A549 treated with dexamethasone at 1 μM for 4 hours (cell line): ENCODE measurements at places on chromosomes 13 and 19. TPM values are rescaled to one million over a fixed set of nuclear protein-coding genes. Genes with fewer than 3 reads are reported as not detected.

Gene CLEC17A
- total RNA-seq, result not detected in 5 replicates

Gene NKPD1
- 0.56 to 1.1 TPM (median 0.95 TPM) in 5 replicates for total RNA-seq

Gene HCST
- 0.15 to 0.47 TPM (median 0.32 TPM) in 4 of 5 replicates, not detected in the other for total RNA-seq

Gene FCAR
- not detected in 5 replicates for total RNA-seq

Gene IGFL1
- 1.5 to 2.2 TPM (median 1.7 TPM) in 5 replicates for total RNA-seq

Gene LILRB5
- 0.02 to 0.08 TPM (median 0.04 TPM) in 4 of 5 replicates, not detected in the other for total RNA-seq

Gene CEACAM19
- 6.3 to 12.6 TPM (median 10.0 TPM) in 5 replicates for total RNA-seq

Gene ARHGEF7
- 19.5 to 23.8 TPM (median 21.2 TPM) in 5 replicates for total RNA-seq

Gene KANK2
- total RNA-seq, result 38.3 to 59.6 TPM (median 57.9 TPM) in 5 replicates

Gene ATP4A
- 0.02 to 0.19 TPM (median 0.08 TPM) in 4 of 5 replicates, not detected in the other for total RNA-seq

Gene TMEM59L
- total RNA-seq, result 3.8 to 6.1 TPM (median 5.2 TPM) in 5 replicates
